ENCODE measurements at places on chromosomes 2 and 18. TPM values are rescaled to one million over a fixed set of nuclear protein-coding genes. Genes with fewer than 3 reads are reported as not detected.

DNA sequence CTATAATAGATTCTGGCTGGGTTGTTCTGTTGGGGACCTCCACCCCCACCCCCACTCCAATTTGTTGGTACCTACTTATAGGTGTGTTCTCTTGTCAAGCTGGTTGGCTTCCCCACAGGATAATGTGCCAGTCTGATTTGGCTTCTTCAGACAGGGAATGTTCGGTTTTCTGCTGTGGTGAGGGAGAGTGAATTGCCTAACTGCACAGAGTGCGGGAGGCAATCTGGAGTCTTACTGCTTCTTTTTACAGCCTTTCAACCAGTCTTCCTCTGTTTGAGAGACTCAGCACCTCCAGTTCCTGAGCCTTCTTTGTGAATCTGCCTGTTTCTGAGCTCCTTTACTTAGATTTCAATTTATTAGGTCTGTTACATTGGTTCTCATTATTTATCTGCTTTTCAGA is 27.4 kb upstream of the SNORC start:
- DNase-seq, result no peak

GRCh38 chr2:240649331-240649730 is 24.1 kb downstream of the GPR35 start:
- DNase-seq, result no peak

DNA sequence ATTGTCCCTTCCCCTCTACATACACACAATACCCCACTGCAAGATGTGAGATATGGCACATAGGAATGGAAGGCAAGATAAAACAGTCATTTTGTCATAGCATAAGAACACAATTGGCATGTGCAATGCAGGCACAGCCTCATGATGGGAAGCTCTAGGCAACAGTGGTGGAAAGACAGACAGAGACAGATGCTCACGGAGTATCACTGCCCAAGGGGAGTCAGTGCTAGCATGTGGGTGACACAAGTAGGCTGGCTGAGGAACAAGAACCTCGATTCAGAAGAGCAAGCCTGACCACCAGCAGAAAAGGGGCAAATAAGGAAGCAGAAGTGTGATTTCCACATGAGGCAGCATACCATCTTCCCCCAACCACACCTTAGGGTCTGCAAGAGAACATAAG is 323.6 kb downstream of the PAX3 start:
- DNase-seq, result no peak

GRCh38 chr2:73291093-73291460 is 2.3 kb downstream of the EGR4 start:
- peak; percentile 69 for DNase-seq

HRH4 gene
- 0.16 TPM for polyA plus RNA-seq

STARD6 gene
- polyA plus RNA-seq, result 0.23 TPM
